ENCODE measurements at places on chromosomes 7 and 10.
A peak's percentile ranks its signal among the peaks of the same experiment; 100 is the strongest.

DNA sequence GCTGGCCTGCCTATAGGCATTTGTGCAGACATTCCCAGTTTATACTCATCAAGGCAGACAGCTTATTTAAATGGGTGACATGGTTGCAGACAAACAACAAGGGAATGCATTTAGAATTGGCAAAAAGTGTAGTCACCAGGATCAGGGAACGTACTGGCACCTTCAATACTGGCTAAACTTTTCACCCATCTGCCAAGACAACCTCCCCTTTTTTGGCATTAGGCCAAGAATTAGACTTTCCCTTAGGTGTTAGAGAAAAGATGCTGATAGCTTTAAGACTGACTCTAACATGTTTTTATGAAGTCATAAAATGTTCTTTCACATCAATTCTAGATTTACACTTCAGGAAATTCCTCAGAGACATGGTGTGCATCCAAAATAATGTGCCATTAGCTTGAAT, 365.9 kb downstream of the PHTF2 start:
- no peak for DNase-seq

DNA sequence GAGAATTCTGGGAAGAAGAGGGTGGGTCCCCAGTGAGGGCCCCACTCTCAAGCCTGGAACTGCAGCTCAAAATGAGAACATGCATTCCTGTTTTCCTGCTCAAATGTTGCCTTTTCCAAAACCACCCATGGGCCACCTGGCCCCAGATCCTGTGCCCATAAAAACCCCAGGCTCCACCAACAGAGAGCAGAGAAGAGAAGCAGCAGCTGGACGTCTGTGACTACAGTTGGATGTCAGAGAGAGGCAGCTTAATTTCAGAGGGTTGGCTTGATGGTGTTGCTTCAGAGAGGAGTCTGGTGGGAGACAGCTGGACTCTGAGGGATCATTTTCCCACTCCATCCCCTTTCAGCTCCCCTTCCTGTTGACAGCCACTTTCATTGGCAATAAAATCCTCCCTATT, 256.4 kb downstream of the FZD1 start:
- no peak for DNase-seq

- no peak for DNase-seq
These were observed 33.4 kb upstream of the ADRB1 start for GRCh38 chr10:114010316-114010715.

DNA sequence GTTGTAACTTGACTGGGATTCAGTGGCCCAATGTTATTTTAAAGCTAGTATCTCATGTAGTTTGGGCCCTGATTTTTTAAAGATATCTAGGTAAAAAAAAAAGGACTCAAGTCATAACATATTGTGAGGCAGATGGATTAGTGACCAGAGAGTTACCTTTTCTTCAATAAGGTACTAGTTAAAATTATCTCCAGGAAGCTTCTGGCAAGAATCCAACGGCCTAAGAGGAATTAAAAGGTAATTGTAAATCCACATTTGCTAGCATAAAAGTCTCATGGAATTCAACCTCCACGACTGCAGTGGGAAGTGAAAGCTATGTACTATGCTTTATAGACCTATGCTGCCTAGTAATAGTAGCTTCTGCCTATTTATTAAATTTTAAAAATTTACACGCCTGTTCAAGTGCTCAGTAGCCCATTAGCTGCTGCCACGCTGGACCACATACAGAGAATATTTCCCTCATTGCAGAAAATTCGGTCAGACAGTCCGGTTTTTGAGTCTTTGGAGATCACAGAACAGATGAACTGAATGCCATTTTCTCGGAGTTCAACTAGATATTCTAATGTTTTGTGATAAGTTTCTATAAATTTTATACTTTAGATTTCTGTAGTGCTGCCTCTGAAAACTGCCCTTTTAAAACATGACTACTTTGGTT, 118.4 kb downstream of the NSUN6 start:
- no peak for DNase-seq

DNA sequence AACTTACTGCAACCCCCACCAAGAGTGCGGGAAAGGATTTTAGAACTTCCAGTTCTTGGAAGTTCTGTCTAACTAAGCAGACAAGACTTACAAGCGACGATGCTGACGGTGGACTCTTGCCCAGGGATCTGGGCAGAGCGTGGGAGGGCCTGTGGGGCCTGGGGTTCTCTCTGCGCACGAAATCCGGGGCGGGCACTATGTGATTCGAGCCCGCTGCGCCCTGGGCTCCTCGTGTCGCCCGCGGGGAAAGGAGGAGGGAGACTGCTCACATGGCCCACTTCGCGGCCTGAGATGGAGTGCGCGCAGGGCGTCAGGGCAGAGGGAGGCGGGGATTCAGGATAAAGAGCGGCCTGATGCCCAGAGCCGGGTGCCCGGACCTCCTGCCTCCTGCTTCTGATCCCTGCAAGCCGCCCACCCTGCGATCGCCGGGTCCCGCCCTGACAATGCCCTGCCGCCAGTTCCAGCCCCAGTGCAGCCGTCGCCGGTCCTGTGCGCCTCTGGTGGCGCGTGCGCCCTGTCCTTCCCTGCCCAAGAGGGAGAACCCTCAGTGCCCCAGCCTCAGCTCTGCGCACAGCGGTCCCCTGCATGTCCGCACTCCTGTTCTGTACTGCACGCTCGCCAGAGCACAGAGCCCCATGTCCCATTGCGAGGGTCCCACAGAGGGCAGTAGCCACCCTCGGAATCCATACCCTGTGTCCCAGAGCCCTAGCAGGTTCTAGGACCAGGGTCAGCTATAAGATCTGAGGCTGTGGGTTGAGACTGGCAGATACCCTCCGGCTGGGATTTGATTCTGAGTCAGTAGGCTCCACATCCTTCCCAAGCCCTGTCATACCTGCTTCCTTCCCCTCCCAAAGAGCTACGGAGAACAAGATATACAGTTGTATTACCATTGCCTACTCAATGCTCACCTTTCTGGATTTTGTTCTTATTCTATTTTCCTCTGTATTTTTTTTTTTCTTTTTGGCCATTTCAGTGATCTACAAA, 99.4 kb upstream of the TMEM106B start:
- peak; percentile 75 for DNase-seq

- no peak for DNase-seq
These were observed 231.3 kb upstream of the SH2B2 start for GRCh38 chr7:102055181-102055976.

DNA sequence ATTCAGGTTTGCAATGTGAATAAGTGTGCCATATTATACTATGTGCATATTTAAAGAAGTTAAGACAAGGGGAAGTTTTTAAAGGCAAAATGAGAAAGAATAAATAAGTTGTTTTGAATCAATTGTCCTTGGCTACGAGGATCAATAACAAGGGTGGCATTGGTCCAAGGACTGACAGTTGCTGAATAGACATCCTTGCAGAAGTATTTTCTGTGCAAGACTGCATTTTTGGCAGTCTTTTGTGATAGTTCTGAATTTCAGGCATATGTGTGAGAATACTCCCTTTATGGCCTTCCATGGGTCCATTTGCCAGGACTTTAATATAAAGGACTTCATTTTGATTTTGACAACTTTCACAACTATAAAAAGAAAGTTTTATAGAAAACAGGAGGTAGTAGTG, 5.4 kb upstream of the LIPA start:
- DNase-seq = no peak

DNA sequence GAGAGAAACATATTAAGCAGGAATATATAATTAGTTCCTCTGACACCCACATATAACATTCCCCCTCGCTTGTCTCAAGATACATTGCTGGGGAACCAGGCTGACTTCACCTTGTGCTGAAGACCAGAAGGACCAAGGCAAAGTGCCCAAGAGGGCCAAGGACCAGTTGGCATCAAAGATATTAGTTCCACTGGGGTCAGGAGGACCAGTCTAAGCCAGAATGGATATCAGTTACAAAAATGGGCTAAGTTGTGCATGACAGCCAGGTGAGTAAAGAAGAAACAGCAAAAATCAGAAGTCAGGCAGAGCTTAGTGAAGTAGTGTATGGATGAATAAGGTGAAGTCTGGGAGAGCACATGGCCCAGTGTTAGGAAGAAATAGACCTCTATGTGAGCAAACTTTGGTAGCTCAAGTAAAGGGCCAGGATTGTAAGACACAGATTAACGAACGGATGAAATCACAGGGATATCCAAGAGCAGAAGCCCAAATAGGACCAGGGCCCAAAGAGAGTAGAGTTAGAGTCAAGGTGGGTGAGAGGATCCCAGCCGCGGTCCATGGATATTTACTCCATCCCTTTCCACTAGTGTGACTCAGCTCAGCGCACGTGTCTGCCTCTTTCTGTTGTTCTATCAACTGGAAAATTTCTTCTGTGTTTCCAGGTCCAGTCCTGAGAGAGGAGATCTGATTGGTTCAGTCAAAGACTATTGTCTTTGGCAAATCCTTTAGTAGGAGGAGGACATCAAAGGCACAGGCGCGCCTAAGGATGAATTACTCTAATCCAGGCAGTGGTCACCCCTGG, 5.0 kb downstream of the CALD1 start:
- no peak for DNase-seq

DNA sequence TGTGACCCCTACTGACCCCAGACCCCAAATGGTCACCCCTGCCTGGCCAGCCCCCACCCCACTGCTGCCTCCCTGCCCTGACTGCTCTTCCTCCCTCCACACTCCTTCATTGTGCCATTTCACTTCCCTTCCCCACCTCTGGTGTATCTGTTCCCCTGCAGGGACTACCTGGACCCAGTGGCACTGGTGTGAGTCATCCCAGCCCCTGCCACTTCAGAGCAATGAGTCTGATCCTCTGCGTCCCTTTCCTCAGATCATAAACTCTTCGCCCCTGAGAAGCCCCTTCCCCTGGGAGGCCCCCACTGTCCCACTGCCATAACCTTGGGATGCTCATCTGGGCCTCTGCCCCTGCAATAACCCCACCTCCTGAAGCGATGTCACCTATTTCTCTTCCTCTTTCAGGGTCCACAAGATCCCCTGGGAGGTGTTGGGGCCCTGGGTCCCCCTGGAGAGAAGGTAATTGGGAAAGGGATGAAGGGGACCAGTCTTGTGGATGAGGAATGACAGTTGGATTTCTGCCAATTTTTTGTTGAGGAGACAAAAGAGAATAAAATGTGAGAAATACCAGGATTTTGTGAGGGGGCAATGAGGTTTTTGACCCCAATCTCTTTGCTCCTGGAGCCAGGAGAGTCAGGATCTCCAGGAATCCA, 19.1 kb upstream of the VOPP1 start:
- DNase-seq = no peak

- DNase-seq = no peak
These were observed 119.6 kb downstream of the KLF6 start for GRCh38 chr10:3665316-3665908.
